ENCODE measurements at places on chromosomes 16 and 17.

GRCh38 chr17:49157784-49158183 lies 25.2 kb downstream of the B4GALNT2 start:
- DNase-seq = no peak

DNA sequence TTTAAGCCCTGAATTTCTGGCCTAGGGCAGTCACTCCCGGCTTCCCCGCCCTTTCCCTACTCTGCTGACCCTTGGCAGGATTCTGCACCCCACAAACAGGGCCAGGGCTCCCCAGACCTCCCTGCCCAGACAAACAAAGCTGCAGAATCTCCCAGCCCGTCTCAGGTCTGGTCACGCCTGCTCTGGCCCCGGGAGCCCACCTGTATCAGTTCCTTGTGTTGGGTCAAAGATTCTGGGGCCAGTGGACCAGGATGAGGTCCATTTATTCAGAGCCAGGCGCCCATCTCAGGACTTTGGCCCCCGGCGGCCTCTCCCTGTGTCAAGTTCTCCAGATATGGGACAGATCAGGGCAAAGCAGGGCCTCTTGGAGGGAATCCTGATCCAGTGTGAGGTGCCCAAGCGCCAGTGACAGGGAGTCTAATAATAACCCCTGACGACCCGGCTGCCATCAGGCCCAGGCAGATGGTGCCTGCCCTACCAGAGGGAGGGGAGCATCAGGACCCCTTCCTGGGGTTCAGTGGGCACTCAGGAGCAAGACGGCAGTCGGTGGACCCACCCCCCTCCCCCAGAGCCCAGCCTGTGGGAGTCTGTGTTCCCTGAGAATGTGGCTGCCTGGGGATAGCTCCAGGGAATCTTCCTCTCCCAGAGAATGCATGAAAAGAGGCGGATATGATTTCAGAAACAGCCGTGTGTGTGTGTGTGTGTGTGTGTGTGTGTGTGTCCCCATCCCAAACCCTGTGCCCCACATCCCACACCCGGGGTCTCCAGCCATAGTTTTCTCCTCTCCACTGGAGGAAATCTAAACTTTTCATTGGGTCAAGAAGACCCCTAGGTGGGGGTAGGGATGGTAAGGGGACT lies 1.3 kb downstream of the TTYH2 start:
- no peak for DNase-seq

DNA sequence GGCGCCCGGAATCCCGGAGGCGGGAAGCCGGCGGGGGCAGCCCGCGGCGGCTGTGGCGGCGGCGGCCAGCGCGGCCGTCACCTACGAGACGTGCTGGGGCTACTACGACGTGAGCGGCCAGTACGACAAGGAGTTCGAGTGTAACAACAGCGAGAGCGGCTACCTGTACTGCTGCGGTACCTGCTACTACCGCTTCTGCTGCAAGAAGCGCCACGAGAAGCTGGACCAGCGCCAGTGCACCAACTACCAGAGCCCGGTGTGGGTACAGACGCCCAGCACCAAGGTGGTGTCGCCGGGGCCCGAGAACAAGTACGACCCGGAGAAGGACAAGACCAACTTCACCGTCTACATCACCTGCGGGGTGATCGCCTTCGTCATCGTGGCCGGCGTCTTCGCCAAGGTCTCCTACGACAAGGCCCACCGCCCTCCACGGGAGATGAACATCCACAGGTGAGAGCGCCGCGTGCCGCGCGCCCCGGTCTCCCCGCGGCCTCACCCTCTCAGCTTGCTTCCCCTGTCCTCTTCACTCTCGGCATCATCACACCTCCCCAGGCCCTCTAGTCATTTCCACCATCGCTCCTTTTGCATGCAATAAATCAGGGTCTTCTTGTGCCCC lies 706 bp downstream of the SHISA6 start:
- DNase-seq = no peak

DNA sequence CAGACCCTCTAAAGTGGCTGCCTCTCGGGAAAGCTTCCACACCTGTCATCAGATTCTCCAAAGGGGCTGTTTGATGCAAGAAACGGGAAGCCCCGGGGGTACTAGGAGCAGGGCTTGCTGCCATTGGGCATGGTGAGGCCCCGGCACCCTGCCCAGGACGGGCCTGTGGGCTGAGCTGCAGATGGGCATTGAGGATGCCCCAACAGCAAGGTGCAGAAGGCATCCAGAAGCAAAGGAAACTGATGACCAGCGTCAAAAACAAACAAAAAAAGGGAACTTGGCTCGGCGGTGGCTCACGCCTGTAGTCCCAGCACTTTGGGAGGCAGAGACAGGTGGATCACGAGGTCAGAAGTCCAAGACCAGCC lies 1.5 kb upstream of the LIMD2 start:
- no peak for DNase-seq

- no peak for DNase-seq
Observed at GRCh38 chr17:47808830-47809480, 12.6 kb downstream of the OSBPL7 start.

GRCh38 chr16:87253536-87253935 lies 63.7 kb downstream of the C16orf95 start:
- no peak for DNase-seq

DNA sequence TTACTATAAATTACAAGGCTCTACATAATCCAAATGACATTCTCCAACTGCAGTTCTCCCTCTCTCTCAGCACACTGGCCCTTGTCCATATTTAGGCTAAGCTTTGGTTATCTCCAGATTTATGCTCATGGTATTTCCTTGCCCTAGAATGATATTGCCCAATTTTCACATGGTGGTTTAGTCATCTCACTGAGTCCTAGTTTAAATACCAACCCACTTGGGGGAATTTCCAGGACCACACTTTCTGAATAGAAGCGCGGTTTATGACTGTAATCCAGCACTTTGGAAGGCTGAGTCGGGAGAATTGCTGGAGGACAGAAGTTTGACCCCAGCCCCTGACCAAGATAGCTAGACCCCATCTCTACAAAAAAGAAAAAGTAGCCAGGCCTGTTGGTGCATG lies 280.1 kb upstream of the MON1B start:
- DNase-seq = no peak

GRCh38 chr17:71779482-71779881 lies 341.3 kb upstream of the SOX9 start:
- DNase-seq = no peak
